ENCODE measurements at places on chromosomes 2 and 18.

DNA sequence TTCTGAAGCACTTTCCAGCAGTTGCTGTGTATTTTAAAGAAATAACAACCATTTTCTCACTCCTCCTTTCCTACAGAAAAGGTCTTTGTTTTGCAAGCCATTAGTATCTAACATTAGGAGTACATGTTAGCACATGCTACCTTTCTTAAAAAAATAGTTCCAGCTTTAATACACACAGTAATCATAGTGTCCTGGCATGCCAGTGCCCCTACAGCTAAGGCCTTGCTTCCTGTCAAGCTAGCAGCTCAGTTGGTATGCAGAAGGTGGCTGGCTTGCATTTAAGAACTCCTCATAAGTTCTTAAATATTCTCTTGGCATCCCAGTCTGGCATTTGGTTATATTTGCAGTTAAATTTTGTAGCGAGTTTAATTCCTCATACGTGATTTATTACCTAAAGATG is 141.3 kb upstream of the IL1R2 start:
- no peak for DNase-seq

DNA sequence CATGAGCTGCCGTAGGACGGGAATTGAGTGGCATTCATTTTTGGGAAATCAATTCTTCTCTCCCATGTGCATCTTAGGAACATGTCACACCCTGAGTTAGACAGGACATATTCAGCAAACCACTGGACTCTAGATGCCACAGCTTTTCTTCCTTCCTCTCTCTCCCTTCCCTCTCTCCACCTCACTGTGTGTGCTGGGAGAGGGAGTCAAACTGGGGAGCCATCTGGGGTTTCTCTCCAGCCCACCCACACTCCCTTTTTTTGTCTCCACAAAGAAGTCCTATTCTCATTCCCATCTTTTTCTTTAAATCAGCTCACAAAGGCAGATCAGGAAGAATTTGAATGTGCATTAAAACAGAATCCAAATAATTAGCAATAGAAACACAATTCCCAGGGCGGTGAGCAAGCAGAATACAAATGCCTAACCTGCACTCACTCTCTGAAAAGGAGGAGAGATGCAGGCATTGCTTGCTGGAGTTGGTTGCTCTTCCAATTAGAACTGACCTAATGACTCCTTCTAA is 15.4 kb downstream of the CD28 start:
- DNase-seq, result no peak

DNA sequence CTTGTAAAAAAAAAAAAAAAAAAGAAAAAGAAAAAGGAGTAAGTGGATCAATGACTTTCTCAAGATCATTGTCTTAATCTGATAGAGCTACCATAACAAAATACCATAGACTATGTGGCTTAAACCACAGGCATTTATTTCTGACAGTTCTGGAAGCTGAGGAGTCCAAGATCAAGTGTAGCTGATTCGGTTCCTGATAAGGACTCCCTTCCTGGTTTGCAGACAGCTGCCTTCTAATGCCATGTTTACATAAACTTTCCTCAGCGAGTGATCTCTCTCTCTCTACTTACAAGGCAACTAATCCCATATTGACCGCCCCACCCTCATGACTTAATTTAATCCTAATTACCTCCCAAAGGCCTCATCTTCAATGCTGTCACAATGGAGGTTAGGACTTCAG is 36.5 kb upstream of the SIX2 start:
- no peak for DNase-seq

GRCh38 chr2:23412556-23413155 is 27.7 kb downstream of the KLHL29 start:
- no peak for DNase-seq

DNA sequence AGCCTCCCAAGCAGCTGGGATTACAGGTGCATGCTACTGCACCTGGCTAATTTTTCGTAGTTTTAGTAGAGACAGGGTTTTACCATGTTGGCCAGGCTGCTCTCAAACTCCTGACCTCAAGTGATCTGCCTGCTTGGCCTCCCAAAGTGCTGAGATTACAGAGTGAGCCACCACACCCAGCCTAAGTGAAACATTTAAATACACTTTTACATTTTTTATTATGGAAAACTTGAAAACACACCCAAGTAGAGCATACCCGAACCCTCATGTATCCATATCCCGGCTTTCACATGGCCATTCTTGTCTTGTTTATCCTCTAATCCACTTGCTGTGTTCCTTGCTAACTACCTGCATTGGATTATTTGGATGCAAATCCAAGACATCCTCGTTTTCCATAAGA is 13.2 kb upstream of the AGPS start:
- no peak for DNase-seq

- no peak for DNase-seq
These were observed 7.2 kb downstream of the CCDC68 start for GRCh38 chr18:54952026-54952425.

GRCh38 chr2:54939446-54940118 is 110.7 kb downstream of the RTN4 start:
- DNase-seq, result no peak

DNA sequence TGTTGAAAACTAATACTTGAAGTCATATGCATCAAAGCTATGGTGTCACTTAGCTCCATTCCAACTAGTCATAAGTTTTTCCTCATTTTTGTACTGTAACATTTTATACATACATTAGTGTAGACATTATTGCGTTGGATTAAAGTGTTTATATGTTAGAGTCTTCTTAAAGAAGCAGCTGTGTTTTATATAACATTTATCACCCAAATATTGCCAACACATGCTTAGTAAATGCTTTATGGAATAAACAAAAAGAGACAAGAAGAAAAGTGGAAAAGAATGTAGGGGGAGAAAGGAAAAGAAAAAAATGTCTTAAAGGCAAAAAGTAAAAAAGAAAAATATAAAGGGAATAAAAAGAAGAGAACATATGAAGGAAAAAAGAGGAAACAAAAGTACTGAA is 1314.3 kb upstream of the CELF4 start:
- DNase-seq, result no peak

GRCh38 chr2:71224935-71225334 is 2.0 kb downstream of the PAIP2B start:
- no peak for DNase-seq

- DNase-seq, result no peak
These were observed 51.1 kb downstream of the NABP1 start for GRCh38 chr2:191728750-191729624.

- no peak for DNase-seq
These were observed 11.5 kb downstream of the ATF2 start for GRCh38 chr2:175156534-175156933.

DNA sequence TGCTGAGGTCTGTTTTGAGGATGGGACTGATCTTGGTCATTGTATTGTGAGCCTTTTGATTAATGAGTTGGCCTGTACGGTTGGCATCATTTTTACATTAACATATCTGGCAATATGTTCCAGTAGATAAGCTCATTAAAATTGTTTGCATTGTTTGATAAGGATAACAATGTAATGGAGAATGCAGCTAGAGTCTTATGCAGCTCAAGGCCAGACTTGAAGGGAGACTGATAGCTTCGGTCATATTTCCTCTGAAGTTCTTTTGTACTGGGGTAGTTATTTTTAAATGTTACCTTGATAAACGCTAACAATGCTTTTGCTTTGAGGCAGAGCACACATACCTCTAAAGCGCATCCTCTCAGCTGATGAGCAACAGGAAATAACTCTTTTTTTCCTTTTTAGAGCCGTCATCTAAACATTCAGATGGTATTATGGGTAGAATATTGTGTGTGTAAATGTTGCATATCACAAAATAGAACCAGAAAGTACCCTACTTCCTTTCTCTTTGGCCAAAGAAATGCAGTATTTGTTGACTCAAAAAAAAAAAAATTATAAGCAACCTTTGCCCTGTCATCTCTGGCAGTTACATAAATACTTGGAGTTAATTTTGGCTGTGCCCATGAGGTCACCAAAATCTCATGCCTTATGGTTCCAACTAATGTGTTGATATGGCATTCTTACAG is 1.3 kb downstream of the MAPRE2 start:
- no peak for DNase-seq

GRCh38 chr18:23387265-23387664 is 65.8 kb upstream of the RIOK3 start:
- DNase-seq, result no peak

DNA sequence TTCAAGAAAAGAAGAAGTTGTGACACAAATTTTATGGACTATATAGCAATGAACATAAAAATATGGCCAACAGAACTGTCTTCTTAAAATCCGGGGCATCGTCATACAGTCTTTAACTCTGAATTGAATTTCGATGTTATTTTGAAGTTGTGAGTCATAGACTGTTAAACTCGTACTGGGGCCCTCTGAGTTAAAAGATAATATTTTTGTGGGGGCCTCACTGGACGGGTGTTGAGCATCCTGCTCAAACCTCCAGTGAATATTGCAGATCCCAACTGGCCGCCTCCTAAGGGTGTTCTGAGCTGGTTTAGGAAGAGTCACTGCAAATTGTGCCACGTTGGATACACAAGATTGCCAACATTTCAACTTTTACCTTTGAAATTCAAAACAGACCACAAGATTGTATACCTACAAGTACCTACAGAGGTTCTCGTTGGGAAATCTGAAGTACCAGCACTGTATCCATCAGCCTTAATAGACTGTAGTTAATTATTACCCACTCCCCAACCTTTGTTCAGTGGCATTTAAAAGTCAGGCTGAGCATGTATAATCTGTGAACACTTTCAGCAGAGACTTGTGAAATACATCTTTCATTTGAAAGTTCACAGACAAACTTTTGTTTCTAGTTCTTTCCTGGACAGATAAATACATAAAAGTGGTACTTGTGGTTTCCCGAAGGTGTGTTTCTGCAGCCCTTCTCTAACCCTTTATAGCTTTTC is 27.8 kb downstream of the KLHL23 start:
- no peak for DNase-seq

- DNase-seq, result no peak
These were observed 428.6 kb downstream of the SETBP1 start for GRCh38 chr18:45109271-45109670.

DNA sequence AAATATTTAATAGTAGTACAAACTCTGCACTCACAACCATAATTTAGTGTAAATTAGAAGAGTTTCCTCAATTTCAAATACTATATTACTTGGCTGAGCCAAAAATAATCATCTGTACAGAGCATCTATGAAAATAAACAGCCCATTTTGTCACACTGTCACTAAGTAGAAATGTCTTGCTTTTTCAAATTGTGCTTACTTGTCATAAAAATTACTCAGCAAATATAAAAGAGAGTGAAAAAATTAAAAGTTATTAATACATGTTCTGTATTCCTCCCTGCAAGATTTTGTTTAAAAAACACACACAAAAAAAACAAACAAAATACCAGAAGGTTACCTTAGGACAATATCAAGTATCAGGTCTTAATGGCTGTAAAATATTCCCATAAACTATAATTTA is 155.7 kb downstream of the DLGAP1 start:
- no peak for DNase-seq

Measured in posterior vena cava (tissue), 2 donors.